ENCODE measurements at places on chromosomes 12 and 14.
A peak's percentile ranks its signal among the peaks of the same experiment; 100 is the strongest.

DNA sequence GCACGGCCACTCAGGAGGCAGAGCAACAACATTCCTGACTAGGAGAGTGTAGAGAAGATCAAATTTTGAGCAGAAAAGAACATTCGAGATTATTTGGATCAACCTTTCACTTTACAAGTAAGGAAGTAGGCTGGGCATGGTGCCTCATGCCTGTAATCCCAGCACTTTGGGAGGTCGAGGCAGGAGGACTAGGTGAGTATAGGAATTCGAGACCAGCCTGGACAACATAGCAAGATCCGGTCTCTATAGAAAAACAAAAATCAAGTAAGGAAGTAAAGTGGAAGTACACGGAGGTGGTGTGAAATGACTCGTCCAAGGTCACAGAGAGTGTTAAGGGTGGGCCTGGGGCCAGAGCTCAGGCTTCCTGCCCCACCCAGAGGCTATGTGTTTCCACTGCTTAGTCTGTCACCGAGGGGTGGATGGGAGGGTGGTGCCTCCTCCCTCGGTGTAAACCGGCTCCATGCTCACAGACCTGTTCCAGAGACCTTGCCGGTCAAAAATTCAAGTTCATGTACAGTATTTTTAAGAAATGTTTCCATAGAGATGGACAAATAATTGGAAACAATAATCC, 51.9 kb downstream of the MAP1LC3B2 start:
- DNase-seq: no peak

DNA sequence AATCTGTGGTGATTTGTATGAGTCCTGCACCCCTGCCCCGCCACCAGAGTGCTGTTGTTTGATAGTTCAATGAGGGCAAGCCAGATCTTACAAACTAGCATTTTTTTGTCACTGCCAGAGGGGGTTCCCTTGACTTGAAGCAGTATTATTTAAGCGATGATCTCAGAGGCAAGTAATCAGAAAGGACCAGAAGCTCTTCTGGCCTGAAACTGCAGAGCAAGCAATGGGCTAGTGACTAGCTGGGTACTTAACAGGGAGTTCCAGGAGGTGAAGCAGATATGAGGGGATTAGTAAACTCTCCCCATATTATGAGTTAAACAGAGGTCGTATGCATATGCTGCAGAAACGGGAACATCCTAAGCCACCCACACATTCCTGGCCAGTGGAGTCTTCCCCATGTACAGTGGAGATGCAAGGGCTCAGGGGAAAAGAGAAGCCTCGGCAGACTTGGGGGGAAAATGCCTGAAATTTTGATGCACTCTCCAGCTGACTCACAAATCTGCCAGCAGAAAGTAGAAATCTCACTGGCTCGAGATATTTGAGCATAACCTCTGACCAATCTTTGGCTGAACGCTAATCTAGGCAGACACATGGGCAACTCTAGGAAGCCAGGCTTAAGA, 8.3 kb upstream of the CRACR2A start:
- DNase-seq: no peak

DNA sequence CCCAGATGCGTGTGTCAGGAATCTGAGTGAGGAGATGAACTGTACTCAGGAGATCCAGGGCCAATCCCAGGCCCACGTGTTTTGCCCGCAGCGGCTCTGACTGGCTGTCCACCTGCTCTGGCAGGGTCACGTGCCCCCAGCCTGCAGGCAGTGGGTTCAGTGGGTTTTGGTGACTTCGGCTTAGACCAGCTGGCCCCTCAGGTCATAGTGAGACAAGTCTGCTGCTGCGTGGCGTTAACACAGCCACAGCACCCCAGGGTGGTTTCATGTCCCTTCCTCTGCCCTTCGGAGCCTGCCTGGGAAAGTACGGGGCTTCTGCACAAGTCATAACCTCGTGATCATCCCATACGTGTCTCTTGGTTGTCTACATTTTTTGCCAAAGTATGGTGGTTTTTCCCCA, 2.6 kb downstream of the FBRSL1 start:
- DNase-seq: no peak

DNA sequence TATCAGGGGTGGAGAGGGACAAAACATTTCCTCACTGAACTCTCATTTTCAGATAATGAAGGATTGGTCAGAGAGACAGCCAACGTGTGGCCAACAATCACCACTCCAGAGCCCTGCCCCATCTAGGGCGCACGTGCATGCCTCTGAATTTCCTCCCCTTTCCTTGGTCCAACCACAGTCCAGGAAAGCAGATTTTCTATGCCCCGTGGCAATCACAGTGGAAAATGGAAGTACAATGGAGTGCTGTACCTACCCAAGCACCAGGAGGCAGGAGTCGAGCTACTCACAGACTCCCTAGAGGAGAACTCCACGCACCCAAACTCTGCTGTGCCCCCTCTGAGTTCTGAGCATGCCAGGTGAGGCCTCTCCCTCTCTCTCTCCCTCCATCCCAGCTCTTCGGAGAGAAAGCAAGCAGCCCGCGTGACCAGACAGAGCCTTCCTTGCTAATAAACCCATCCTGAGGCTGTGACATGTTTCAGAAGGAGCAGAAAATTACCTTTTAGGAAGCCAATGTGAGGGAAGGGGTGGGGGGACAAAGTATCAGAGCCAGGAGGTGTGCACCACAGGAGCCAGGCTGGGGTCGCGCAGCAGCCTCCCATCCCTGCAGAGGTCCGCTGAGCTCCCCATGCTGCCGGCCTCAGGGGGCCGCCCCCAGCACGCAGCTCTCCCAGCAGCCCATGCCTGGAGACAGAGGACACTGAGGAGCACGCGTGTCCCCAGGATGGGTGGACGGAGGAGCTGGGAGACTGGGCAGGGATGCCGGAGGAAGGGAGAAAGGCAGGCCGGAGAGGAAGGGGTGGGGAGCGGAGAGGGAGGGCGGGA, 73.4 kb downstream of the PITPNM2 start:
- no peak for DNase-seq

GRCh38 chr12:54682674-54683073, 34.5 kb upstream of the DCD start:
- no peak for DNase-seq

- no peak for DNase-seq
Observed at GRCh38 chr14:92670160-92670559, 78.3 kb downstream of the LGMN start.

DNA sequence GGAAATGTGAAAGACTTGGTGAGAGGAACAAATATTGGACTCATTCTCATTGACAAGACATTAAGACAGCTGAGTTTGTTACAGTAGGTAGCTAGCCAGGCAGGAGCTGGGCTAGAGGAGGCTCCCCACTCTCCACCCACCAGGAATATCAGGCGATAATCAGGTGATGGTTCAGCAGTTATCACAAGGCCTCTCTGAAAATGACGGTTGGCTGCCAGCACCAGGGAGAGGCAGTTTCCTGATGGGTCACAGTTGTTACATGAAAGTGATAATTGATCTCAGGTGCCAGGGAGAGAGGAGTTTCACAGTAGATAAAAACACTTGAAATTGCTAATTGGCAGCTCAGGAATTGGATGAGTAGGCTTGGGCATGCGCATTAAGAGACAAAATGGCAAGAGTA, 116.5 kb downstream of the TMTC2 start:
- DNase-seq: no peak

DNA sequence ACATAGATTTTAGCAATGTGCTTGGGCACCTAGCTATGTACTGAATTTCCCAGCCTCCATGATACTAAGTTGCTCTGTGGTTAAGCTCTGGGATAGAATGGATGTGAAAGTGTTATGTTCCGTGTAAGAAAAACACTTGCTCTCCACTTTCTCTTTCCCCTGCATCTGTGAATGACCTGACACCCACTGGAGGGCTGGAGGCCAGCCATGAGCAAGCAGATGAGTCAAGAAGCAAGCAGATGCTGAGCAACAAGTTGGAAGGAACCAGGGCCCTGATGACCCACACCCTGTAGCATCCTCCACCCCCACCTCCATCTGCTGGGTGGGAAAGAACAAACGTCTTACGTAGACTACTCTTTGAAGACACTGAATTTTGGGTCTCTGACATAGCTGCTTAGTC, 56.6 kb downstream of the EID3 start:
- DNase-seq: no peak

DNA sequence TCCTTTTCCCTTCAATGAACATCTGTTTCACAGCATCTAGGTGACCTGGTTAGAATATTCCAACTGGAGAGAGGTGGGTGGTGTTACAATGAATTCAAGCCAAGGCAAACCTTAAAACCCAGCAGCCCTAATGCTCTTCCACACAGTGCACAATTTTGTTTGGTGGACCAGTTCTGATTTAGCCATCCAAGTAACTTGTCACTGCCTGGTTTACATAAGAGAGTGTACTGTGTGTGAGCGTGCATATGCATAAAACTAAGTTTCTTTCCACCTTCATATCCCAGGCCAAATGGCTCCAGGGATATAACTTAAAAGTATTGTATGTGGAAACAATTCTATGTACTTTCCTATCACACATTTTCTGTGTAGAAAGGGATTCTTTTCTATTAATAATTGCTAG, 200.4 kb upstream of the FAR2 start:
- DNase-seq: no peak

GRCh38 chr12:113318900-113319628, 15.8 kb downstream of the SLC8B1 start:
- DNase-seq: no peak

DNA sequence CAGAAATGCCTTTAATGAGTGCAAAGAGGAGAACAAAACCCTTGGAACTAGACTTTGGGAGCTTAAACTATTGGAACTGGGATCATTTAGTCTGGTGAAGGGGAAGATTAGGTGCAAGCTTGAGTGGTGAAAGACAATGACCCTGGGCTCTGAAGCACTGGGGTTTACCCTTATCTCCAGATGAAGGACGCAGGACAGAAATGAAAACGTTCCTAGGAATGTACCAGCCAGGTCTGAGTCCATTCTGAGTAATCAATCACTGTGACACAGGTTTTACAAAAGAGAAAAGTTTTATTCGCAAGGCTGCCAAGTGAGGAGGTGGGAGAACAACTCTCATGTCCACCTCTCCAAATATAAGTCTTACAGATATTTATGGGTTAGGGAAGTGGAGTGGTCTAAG, 249.1 kb downstream of the LRIG3 start:
- no peak for DNase-seq

- DNase-seq: peak; percentile 34
Observed at GRCh38 chr12:132084621-132085290, 59.4 kb downstream of the DDX51 start.

DNA sequence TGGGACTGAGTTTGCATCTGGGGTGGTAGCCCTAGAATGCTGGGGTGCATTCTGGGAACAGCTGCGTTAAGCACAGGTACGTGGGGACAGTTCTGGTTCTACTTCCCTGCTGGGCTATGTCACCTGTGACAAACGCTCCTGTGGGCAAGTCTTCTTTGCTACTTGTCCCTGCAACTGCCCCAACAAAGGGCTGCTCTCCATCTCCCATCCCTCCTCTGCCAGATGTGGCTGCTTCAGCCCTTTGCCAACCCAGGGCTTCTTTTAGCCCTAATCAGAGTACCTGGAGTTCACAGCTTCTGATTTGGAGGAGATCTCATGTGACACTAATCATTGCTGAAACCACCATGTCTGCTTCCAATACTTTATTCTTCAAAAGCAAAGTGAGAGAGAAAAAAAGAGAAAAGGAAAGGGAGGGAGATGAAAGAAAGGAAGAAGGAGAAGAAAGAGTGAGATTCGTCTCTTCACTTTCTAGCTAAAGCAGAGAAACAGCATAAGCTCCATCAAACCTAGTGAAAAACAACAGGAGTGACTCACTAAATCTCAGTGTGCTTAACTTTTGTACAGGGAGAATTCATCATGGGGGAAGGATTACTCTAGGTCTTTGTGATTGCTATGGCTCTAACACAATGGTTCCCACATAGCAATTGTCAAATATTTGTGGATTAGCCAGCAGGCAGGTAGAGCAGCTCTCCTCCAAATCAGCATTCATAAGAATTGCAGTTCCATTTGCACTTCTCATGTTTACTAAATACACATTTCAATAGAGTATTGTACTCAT, 174.8 kb downstream of the LRIG3 start:
- DNase-seq: no peak

DNA sequence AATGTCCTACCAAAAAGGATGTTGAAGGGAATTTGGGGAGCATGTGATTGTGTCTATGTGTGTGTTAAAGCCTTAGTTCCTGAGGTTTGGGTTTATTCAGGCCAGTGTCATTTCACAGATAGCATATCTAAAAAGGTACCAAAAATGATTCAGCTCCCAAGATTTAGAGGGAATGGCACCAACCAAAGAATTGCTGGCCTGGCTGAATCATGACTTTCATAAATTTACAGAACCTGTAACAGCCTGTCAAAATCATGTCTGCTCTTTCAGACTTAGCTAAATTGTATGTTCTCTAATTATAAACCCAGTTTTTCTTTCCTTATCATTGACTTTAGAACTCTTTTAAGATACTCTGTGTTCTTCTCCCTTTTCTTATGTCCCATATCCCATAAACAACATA, 231.5 kb downstream of the NUBPL start:
- no peak for DNase-seq

GRCh38 chr12:131245564-131246355, 292.1 kb downstream of the ADGRD1 start:
- no peak for DNase-seq
